ENCODE measurements at places on chromosomes 16 and 17.

GRCh38 chr16:67767953-67768352, 38.4 kb downstream of the RANBP10 start:
- peak; percentile 54 for DNase-seq

- DNase-seq, result no peak
These were observed 50.3 kb downstream of the IST1 start for GRCh38 chr16:71945616-71946015.

DNA sequence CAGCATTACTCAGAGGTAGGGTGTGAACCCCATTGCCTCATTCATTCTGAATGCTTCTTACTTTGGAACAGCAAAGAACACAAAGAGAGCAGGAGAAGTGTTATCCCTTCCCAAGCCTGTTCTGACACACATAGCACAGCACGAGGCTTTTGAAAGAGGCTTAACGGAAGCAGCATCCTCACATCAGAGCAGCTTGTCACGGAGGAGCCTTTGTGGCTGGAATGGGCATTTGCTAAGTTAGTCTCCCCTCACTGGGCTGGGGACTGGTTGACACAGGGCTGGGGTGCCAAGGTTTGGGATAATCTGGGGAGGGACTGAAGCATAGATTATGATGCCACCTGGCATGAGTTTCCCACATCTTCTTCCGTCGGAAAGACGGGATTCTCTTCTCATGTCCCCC, 167.5 kb upstream of the DNAH9 start:
- DNase-seq, result no peak

DNA sequence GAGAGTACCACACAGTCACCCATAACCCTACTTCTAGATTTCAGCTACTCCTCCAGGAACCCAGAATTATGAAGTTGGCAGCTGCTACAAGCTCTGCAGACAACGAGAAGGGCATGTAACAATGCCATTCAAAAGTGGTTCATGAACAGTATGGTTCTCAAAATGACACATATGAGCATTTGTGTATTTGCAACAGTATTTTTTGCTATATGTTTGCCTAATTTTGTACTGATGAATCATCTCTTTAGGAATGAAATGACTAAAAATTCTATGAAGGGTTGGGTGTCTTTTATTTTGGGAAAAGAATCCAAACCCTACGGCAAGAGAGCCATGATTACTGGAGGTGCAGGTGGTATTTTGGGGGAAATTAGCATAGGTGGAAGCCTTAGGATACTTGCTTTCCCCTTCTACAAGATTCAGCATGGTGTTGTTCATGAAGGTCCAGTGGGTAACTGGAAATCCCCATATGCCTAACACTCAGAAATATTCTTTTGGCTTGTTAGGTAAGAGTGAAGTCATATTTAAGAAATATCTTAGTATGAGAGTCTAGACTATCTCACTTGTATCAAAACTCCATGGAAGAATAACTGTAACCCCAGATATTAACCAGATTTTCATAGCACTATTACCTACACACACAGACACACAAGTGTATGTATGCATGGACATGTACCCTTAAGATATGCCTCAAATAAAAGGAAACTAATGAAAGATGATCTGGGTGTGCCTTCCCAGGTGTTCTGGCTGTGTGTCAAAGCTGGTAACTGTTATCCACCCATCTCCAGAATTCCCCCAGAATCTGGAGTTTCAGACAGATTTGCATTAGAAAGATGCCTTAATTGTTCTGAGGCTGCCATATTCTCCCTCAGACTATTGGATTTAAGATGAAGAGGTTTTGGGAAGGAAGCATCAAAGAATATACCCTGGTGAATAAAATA, 688.2 kb upstream of the SOX9 start:
- DNase-seq, result peak; percentile 25

DNA sequence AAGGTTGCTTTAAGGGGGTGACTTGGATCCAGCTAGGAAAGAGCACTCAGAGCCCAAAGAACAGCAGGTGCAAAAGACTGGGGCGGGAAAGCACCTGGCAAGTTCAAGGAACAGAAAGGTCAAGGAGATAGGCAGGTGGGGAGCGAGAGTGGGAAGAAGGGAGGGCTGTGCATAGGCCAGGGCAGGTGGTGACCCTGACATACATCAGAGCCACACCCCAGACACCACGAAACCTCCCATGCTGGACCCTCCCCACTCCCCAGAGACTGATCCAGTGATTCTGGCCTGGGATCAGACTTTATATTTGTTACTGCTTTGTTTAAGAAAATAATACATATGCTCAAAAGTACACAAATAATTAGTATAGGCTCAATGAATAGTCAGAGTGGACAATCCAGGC, 48.5 kb upstream of the RBFOX3 start:
- DNase-seq, result no peak

DNA sequence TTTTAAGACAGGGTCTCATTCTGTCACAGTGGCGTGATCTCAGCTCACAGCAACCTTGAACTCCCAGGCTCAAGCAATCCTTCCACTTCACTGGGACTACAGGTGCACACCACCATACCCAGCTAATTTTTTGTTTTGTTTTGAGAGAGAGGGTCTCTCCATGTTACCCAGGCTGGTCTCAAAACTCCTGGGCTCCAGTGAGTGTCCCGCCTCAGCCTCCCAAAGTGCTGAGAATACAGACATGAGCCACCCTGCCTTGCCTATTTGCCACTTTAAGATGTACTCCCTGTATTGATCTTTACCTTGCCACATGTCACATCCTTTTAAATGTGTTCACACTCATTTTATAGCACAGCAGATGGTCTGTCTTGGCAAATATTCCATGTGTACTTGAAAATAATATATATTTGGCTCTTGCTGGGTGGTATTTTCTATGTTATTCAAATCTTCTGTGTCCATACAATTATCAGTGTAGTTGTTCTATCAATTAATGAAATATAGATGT, 50.5 kb downstream of the VMP1 start:
- DNase-seq, result no peak

- DNase-seq, result no peak
These were observed 419.0 kb upstream of the ASIC2 start for GRCh38 chr17:33712120-33712519.
